ENCODE measurements at places on chromosomes 7 and 10.

DNA sequence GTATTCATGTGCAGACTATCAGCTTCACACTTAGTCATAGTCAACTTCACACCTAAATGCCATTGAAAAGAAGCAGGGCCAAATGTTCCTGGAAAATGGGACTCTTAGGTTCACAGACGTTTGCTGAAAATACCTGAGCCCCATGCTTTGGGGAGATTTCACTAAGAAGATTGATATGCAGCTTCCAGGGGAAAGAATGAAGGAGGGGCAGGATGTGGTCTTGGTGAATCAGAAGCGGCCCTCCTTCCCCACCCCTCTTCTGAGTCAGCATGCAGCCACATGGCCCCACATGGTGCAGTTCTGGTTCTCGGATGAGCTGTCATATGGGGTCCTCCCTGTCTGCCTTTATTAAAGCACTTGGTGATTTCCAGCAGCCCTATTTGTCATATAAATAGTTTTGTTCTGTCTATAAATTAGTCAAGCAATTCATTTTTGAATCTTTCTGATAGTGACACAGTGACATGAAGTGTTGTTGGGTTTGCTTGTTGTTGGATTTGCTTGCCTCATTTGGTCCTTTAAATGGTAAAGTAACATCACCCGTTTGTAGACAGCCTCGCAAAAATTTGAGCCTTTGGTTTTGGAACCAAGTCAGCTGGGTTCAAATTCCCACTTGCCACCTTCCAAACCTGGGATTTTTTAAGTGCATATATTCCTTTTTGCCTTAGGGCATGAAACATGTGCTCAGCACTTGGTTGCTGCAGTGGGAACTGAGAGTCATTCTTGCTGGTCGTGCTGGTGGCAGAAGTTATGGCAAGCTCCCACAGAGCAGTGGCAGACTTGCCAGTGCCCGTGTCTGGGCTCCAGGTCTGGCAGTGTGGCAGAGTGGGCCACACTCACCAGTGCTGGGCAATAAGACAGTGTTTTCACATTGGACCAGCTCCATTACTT lies 68.1 kb upstream of the CDK6 start:
- no peak for DNase-seq

GRCh38 chr7:148963583-148964482 lies 64.5 kb downstream of the PDIA4 start:
- peak; percentile 19 for DNase-seq

DNA sequence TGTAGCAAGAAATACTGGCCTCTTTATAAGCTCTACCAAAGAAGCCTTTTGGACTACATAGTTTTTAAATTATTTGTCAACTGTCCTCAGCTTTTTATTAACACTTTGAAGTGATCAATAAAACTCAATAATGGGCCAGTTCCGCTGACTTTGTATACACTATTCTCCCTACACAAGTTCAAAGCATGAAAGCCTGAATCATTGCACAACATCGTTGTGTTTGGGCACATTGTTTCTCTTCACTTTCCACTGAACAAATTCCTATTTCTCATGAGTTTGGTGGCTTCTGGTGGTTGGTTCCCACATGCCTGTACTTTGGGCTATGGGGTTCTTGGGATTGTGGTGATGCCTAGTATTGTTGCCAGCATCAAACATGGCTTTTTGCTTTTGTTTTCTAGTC lies 561.8 kb upstream of the LRRN3 start:
- DNase-seq = no peak

DNA sequence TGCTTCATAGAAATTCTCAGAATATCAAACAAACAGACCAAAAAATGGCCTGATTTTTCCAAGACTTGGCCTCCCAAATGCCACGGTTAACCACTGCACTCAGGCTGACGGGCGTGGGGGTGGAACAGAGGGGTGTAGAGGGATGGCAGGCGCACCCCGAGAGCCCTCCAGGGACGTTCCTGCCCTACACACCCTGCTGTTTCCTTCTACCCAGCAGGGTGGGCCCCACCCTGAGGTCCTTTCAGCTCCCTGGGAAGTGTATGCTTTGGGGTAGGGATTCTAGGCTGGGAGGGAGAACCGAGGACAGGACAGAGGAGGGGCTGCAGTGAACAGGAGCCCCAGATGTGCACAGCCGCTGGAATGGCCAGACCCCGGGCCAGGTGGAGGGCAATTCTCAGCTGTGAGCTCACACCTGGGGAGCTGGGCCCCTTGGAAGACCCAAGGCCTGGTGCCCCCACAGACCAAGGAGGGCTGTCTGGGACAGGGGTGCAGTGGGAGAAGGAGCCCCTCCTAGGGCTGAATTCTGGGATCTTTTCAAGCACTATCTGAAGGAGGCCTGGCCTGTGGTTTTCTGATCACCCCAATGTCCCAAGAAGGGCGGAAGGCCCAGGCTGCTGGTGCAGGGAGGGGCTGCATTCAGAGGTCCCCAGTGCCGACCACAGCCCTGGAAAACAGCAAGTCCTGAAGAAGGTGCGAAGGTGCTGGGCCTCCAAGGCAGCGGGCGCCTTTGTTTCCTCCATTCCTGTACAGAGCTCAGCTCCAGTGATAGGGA lies 32.9 kb upstream of the INPP5A start:
- DNase-seq = no peak

DNA sequence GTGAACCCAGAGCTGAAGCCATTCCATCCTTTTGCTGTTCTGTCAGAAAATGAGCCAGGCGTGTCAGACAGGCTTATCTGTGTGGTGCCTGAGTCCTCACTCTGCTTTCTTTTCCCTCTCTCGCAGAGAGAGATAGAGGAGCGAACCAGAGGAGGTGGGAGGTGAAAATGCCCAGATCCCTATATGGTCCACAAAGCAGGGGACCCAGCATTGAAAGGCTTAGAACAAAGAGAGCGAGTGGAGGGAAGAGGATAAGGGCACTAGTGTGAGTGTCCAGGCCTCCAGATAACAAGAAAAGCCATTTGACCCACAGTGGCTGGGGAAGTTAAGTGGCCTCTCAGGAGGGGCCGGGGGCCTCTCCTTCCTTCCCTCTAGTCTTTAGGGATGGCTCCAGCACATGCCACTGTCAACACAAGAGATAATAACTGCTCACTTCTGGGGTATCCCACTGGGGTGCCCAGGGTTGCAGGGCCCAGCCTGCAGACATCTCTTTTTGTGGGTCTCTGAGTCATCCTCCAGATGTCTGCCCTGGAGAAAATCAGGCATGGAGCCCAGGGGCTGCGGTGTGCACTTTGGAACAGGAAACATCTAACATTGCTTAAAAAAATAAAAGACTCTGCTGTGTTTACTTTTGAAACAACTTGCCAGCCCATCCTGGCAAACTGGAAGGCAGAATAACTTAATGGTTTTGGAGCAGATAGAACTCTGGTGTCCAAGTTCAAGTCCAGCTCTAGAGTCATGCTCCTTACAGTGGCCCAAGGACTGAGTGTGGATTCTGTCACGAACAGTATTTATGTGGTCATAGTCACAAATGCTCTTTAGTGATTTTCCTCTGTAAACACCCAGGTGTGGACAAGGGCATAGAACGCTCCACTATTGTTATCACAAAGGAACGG lies 189.5 kb downstream of the CXCL12 start:
- DNase-seq = no peak

DNA sequence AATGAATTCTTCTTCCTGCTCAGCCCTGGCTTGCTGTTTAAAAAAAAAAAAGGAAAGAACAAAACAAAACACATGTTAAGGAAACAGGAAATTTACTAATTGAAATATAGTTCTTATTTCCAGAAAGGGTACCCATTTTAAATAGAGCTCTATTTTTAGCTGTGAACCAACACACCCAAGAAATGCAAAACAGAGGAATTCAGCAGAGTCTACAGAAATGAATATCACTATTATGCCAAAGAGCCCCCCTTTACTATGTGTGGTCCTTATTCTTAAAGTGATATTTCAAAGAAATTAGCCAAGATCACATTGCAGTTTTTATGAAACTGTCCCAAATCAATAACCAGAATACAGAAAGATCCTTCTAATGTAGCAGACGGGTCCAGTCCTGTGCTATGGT lies 53.7 kb downstream of the CCDC6 start:
- DNase-seq = no peak

DNA sequence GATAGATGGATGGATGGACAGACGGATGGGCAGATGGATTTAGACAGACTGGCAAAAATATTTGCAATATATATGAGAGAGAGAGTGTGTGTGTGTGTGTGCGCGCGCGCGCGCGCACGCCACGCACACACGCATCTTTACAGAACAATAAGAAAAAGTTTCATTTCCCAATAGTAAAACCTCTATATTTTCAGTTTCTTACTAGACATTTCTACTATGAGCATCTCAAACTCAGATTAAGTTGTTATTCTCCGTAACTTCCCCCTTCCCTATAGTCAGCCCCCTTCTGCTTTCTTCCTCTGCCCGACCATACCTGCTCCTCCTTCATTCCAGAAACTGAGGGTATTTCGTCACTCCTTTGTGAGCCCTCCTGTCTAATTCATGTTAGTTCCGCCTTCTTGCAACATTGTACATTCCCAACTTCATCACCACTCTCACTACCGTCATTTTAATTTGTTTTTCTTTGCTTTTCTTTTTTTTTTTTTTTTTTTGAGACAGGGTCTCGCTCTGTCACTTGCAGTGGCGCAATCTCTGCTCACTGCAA lies 154.4 kb upstream of the SH2B2 start:
- no peak for DNase-seq

- no peak for DNase-seq
These were observed 499.1 kb upstream of the PODXL start for GRCh38 chr7:132055336-132056120.

DNA sequence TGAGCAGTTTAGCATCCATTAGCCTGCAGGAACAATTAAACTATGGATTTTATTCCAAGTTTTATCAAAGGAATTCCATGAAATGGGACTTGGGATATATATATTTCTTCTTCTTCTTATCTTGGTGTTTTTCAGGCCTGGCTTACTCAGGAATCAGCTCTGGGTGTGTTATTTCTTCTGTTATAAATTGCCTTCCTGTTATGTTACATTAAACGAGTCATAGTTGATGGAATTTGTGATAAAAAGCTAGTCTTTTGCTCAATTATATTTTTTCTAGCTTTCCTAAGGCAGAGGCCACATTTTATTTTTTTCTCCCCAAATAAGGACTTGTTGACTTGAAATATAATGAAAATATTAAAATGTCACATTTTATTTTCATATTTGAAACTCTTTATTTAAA lies 141.3 kb downstream of the EPC1 start:
- DNase-seq = no peak

DNA sequence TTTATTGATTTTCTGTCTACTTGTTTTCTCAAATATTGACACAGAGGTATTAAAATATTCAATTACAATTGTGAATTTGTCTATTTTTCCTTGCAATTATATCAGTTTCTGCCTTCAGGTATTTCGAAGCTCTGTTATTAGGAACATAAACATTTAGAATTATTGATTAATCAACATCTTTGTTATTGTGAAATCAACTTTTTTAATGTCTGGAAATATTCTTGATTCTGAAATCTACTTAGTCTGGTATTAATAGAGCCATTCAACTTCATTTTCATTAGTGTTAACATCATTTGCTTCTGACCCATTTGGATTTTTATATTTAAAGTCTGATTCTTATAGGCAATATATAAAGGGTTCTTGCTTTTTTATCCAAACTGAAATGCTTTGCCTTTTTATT lies 69.8 kb upstream of the CALN1 start:
- no peak for DNase-seq

DNA sequence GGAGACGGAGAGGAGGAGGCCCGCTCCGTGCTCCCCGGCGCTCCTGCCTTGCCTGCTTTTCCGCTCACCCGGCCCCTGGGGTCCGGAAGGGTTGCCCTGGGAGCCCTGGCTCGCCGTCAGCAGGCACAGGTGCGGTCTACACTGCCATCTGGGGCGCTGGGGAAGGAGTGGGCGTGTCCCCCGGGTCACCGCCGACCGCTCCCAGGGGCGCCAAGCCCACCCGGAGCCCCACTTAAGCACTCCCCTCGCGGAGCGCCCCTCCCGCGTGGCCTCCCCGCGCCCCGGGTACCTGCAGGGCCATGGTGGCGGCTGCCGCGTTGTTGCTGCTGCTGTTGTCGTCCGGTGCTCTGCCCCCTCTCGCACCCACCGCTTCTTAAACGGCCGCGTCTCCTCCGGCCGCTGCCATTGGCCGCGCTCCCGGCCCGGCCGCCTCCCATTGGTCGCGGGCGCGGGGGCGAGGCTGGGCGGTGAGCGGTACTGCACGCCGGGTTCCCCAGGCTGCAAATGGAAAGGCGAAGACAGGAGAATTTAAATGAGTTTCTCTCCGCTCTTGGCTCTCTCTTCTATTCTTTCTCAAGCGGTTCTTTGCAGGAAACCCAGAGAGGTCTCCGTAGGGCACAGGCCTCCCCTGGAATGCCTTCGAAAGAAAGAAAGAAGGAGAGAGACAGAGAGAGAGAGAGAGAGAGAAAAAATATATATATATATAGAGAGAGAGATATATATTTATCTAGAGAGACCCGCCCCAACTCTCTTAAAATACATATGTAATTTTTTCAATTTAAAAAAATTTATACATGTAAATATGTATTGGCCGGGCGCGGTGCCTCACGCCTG lies at the start of gene ACBD7:
Gene ACBD7 (minus strand): TSS at position 349 of the 834 bp plus-strand sequence. CDS start 48 bp downstream, at position 301.
- peak; percentile 9 for DNase-seq

DNA sequence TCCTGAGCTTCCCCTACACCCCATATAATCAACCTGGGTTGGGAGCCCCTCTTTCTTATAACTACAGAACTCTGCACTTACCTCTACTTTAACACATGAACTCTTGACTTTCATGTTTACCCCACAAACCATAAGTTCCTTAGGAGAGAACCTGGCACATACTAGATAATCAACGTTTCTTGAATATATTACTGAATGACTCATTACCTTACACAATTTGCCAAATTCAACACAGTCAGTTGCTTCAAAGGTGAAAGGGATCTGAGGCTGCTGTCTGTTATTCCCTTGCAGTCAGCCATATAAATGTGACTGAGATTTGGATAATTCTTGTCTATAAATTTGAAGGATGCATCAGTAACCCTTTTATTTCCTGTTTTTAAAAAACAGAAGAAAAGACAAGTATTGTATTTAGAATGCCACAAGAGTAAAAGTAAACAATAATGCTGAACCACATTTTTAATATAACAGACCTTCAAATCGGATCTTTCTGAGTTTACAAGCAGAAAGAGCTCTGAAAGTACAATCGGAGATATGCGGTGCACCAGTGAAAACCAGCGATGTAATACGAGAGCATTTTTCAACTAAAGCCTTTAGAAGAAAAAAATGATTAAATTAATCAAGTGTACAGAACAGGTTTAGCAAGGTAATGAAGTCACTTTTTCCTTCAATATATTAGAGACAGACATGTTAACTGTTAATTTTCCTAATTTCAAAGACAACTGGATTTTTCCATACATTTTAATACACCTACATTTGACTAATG lies 29.5 kb upstream of the LRRC17 start:
- no peak for DNase-seq

DNA sequence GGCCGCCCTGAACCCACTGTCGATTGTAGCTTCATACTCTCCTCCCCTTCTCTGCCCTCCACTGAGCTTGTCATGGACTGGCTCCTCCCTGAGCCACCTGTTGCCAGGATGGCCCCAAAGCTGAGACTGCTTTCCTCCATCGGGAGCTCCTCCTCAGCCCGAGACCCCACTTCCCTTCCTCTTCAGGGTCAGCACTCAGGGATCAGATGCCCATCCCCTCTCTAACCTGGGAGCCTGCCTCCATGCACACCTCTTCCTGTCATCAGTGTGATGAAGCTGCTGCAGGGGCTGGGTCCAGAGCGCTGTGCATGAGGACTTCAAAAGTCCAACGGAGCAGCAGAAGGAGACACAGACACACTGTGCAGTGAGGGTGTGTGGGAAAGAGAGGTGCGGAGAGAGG lies 201.1 kb downstream of the WDR37 start:
- DNase-seq = no peak

GRCh38 chr7:107854989-107855388 lies 36.0 kb upstream of the DLD start:
- no peak for DNase-seq

Measured in amygdala (tissue), 56 donors.